ENCODE measurements at places on chromosomes 12 and 14. TPM values are rescaled to one million over a fixed set of nuclear protein-coding genes. Genes with fewer than 3 reads are reported as not detected.

REM2 gene
- total RNA-seq: 0.33 TPM

OTX2 gene
- not detected for total RNA-seq

CYP46A1 gene
- 0.05 TPM for total RNA-seq

SLC35F4 gene
- not detected for total RNA-seq

FAM161B gene
- 1.4 TPM for total RNA-seq

SLC17A8 gene
- not detected for total RNA-seq

GRCh38 chr12:67531501-67531900 lies 117.0 kb upstream of the DYRK2 start:
- no peak for DNase-seq
- no peak overlapping the region for H3K4me3 ChIP-seq
- H3K27ac ChIP-seq: no peak overlapping the region
- no peaks in the 10 kb centered on the region for H3K36me3 ChIP-seq

DNA sequence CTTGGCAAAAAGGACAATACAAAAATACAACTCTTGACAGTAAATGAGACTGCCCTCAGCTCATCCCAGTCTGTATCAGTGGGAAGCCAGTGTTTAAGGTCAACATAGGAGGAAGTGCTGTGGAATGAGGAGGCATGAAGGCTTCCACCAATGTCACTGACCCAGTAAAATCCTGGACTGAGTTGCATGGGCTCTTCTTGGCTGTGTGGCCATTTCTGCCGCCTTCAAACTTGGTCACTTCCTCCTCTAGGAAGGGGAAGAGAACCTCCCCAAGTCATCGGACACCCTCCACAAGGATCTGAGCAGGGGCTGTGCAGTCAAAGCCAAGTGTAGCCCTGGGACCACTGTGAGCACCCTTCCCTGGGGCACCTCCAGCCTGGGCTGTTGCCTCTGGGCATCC lies 11.9 kb downstream of the GPR68 start:
- H3K36me3 ChIP-seq: peaks cover 38% of the 10 kb centered on the region
- H3K4me1 ChIP-seq: peaks cover 67% of the 10 kb centered on the region
- H3K27me3 ChIP-seq: no peaks in the 10 kb centered on the region
- DNase-seq: no peak

DNA sequence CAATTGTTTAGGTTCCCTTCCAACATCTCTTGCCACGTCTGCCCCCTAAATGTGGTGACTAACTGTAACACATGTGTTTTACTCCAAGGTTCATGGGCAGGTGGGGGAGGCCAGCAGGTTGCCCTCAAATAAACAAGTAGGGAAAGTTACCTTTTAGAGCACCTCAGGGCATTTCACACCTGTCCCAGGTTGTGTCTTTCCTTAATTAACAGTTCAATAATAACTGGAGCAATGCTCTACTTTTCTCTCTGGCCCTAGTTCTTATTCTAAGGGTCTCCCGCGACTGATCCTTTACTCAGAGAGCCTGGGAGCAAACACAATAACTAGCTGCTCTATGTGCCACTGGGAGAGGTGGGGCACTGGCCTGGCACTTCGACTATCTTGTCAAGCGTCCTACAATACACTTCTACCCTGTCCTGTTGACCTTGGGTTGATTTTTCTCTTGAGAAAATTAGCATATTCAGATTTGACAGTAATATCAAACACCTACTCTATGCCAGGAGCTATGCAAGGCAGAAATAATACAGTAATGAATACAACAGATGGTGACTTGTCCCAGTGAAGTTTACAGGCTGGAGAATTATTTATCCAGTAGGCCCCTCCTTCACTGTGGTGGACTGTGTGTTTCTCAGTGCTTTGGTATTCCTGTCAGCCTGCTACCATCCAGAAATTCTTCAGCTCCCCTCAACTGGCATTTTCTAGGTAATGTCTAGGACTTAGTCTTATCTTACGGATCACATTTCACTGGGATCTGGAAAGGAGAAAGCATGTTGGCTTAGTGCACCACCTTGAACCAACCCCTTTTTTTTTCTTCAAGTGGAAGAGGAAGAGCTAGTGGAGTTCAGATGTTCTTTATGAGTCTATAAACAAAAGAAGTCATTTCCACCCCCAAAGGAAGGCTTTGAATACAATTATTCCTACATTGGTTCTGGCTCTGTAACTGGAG lies 202.6 kb downstream of the CRADD start:
- no peaks in the 10 kb centered on the region for H3K27me3 ChIP-seq
- H3K4me1 ChIP-seq: peaks cover 8% of the 10 kb centered on the region
- DNase-seq: no peak
- no peak overlapping the region for H3K27ac ChIP-seq

DNA sequence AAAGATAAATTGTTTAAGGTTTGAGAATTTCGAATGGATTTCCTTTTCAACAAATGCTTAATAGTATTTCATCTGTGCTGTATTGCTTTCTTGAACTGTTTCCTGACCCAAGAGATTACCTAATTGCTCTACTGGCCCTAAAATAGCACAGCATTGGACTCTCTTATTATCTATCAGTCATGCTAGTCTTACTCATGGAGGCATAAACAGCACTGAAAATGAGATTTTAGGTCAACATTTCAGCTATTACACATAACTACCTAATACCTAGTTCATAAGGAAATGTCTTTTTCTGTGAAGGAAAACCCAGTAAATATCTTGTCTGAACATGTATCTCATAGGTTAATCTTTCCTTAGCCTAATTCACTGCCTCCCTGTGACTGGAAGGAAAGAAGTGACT lies 4.3 kb upstream of the ABCD2 start:
- no peaks in the 10 kb centered on the region for H3K36me3 ChIP-seq
- no peak for DNase-seq
- no peak overlapping the region for H3K27ac ChIP-seq
- H3K27me3 ChIP-seq: no peaks in the 10 kb centered on the region
- no peak overlapping the region for H3K4me3 ChIP-seq

DNA sequence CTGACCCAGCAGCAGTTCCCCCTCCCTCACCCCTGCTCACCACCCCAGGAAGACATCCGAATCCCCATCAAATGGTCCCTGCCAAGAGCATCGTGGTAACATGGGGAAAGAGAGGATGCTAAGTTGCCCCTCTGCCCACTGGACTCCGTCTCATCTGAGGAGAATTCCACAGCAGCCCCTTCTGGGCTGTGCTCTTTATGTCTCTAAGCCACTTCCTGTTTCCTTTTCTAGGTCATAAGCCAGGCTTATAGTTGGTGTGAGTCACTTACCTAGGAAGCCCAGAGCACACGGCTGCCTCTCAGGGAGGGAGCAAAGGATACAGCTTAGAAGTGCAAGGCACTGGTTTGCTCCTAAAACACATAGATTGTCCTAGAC lies 76.0 kb downstream of the VCPKMT start:
- H3K27ac ChIP-seq: peak overlapping the region; percentile 99
- H3K36me3 ChIP-seq: peaks cover 40% of the 10 kb centered on the region
- peak; percentile 65 for DNase-seq
- peaks cover 74% of the 10 kb centered on the region for H3K4me1 ChIP-seq
- peak overlapping the region; percentile 75 for H3K4me3 ChIP-seq

DNA sequence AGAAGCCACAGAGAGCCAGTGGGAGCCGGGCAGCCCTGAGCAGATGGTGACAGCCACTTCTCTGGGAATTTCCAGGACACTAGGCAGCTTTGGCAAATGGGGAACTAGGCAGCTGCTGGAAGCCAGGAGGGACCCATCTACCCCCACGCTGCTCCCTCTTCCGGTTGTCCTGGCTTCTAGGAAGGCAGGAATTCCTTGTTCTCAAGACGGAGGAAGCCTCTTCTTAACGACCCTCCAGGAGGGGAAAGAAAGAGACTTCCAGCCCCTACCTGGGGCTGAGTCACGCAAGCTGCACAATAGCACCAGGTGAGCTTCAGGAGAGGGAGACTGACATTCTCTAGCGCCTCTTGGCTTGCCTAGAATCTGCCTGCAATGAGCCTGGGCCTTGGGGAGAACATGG lies 141.5 kb downstream of the ANO2 start:
- no peak overlapping the region for H3K4me3 ChIP-seq
- no peak overlapping the region for H3K27ac ChIP-seq
- peaks cover 10% of the 10 kb centered on the region for H3K27me3 ChIP-seq

DNA sequence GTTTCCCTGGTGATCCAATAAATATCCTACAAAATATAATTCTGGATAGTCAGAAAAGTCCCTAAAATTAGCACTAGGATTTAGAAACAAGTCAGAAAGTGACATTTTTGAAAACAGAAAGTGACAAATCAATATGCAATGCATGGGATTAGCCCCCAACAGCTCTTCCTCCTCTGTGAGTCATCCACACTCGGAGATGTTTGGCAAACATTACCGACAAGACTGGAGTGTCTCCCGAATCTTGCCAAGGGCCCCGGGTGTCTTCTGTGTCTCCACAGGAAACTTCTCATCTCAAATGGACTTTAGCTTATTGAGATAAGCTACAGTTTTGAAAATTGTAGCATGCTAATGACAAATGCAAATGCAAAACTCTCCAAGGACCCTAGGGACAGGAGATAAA lies 398.9 kb upstream of the CCDC196 start:
- peaks cover 2% of the 10 kb centered on the region for H3K27me3 ChIP-seq
- no peaks in the 10 kb centered on the region for H3K4me1 ChIP-seq
- no peak overlapping the region for H3K4me3 ChIP-seq
- no peaks in the 10 kb centered on the region for H3K36me3 ChIP-seq
- no peak for DNase-seq

GRCh38 chr12:4176168-4176567 lies 97.4 kb upstream of the CCND2 start:
- peaks cover 25% of the 10 kb centered on the region for H3K4me1 ChIP-seq
- H3K36me3 ChIP-seq: no peaks in the 10 kb centered on the region
- no peak for DNase-seq
- no peaks in the 10 kb centered on the region for H3K27me3 ChIP-seq
- no peak overlapping the region for H3K27ac ChIP-seq
- no peak overlapping the region for H3K4me3 ChIP-seq

- H3K27me3 ChIP-seq: no peaks in the 10 kb centered on the region
- H3K4me1 ChIP-seq: peaks cover 50% of the 10 kb centered on the region
- peak overlapping the region; percentile 4 for H3K27ac ChIP-seq
- H3K4me3 ChIP-seq: no peak overlapping the region
- no peak for DNase-seq
Measured at GRCh38 chr14:75151851-75152250, 24.6 kb downstream of the TMED10 start.

DNA sequence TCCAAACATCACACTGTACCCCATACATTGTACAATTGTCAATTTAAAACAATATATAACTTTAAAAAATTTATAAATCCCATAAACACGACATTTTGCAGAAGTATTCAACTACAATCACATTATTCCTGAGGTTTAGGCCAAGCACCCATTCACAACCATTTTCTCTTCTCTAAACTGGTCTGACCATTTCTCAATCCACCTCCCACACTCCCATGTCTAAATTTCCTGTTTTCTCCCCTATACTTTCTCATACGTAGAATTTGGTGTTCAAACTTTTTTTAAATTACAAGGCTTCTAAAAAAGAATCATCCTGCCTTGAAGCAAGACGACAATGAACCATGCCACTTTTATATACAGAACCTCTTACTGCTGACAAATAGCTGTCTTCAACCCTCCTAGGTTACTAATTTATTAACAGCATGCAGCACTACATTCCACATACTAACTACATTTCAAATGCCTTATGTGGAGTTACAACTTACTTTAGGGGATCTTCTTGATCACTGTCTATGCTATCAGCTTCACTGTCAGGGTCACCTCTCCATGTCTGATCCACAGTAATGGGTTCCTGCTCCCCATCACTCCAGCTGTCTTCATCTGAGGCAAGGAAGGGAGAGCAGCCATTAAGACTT lies 3.4 kb downstream of the KANSL2 start:
- peak overlapping the region; percentile 87 for H3K4me3 ChIP-seq
- peaks cover 55% of the 10 kb centered on the region for H3K36me3 ChIP-seq
- H3K27ac ChIP-seq: peak overlapping the region; percentile 96
- no peaks in the 10 kb centered on the region for H3K27me3 ChIP-seq
- peaks cover 52% of the 10 kb centered on the region for H3K4me1 ChIP-seq

- peaks cover 35% of the 10 kb centered on the region for H3K4me1 ChIP-seq
- peaks cover 7% of the 10 kb centered on the region for H3K36me3 ChIP-seq
- no peak overlapping the region for H3K4me3 ChIP-seq
- no peak for DNase-seq
- no peak overlapping the region for H3K27ac ChIP-seq
- H3K27me3 ChIP-seq: no peaks in the 10 kb centered on the region
Measured at GRCh38 chr12:50243507-50243906, 39.8 kb downstream of the LIMA1 start.

GRCh38 chr14:95314609-95315008 lies 5.1 kb downstream of the CLMN start:
- no peak overlapping the region for H3K27ac ChIP-seq
- peak; percentile 79 for DNase-seq
- no peak overlapping the region for H3K4me3 ChIP-seq
- no peaks in the 10 kb centered on the region for H3K36me3 ChIP-seq
- peaks cover 19% of the 10 kb centered on the region for H3K4me1 ChIP-seq
- H3K27me3 ChIP-seq: peaks cover 41% of the 10 kb centered on the region

DNA sequence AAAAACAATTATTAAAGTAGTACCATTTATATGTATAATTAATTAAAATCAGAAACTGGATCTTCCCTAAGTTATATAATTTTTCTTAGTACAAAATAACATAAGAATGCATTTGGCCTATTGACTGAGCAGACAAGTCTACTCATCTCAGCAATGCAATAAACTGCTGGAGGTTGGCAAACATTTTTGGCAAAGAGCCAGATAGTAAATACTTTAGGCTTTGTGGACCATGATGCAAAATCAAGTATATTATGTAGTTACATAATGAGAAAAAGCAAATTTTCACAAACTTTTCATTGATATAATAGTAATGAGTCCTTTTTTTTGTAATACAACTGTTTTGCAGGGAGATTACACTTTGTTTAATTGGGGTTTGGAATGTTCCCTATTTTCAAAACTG lies 30.9 kb downstream of the ERGIC2 start:
- H3K4me1 ChIP-seq: peaks cover 7% of the 10 kb centered on the region
- H3K36me3 ChIP-seq: peaks cover 20% of the 10 kb centered on the region
- H3K27ac ChIP-seq: no peak overlapping the region
- H3K27me3 ChIP-seq: no peaks in the 10 kb centered on the region
- no peak for DNase-seq

DNA sequence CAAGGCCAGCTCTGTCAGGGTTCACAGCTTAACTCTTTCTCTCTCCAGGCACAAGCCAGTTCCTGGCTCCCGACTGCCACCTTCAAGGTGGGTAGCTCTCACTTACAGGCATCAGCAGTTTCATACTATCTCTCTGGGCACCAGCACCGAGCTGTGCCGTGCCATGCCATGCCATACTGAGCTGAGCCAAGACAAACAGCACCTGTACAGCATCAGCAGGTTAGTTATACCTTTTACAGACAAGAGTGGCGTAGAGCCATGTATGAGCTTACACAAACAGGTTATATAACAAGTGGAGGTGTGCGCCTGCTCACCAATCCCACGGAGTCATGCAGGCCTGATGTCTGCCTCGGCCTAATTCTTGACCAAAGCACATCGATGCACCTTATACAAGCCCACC lies 1098.7 kb downstream of the AACS start:
- no peaks in the 10 kb centered on the region for H3K36me3 ChIP-seq
- no peaks in the 10 kb centered on the region for H3K27me3 ChIP-seq
- no peak overlapping the region for H3K4me3 ChIP-seq
- no peak overlapping the region for H3K27ac ChIP-seq
- no peak for DNase-seq

- H3K4me1 ChIP-seq: no peaks in the 10 kb centered on the region
- H3K27me3 ChIP-seq: no peaks in the 10 kb centered on the region
- no peak overlapping the region for H3K4me3 ChIP-seq
- no peak for DNase-seq
- no peak overlapping the region for H3K27ac ChIP-seq
Measured at GRCh38 chr14:50594577-50595316, 34.8 kb downstream of the ATL1 start.

- H3K36me3 ChIP-seq: peaks cover 6% of the 10 kb centered on the region
- no peaks in the 10 kb centered on the region for H3K27me3 ChIP-seq
- H3K27ac ChIP-seq: peak overlapping the region; percentile 83
- H3K4me1 ChIP-seq: peaks cover 31% of the 10 kb centered on the region
Measured at GRCh38 chr14:105489542-105490266, 1.3 kb upstream of the TEDC1 start.
